Occipital lobe (tissue), 3 donors: ENCODE measurements at places on chromosomes 3 and 15. TPM values are rescaled to one million over a fixed set of nuclear protein-coding genes. Genes with fewer than 3 reads are reported as not detected.

GRCh38 chr3:79661896-79662295 lies 105.9 kb downstream of the ROBO1 start:
- DNase-seq, result no peak

GRCh38 chr15:36178303-36178633 lies 401.2 kb upstream of the CDIN1 start:
- DNase-seq, result no peak

GRCh38 chr3:58474348-58474911 lies 17.5 kb upstream of the KCTD6 start:
- DNase-seq, result no peak

- DNase-seq, result peak; percentile 4
Measured at GRCh38 chr3:32296251-32297204, 58.0 kb downstream of the CMTM8 start.

ARHGAP31 gene
- 3.7 TPM for total RNA-seq

LOXL1 gene
- total RNA-seq, result 3.4 TPM
